Naive thymus-derived CD8-positive, alpha-beta T cell (primary cell): ENCODE measurements at places on chromosomes 4 and X.

GRCh38 chr4:89751416-89751815 is 85.5 kb downstream of the SNCA start:
- no peak for DNase-seq

GRCh38 chrX:30612250-30612655 is 34.7 kb upstream of the TASL start:
- no peak for DNase-seq

DNA sequence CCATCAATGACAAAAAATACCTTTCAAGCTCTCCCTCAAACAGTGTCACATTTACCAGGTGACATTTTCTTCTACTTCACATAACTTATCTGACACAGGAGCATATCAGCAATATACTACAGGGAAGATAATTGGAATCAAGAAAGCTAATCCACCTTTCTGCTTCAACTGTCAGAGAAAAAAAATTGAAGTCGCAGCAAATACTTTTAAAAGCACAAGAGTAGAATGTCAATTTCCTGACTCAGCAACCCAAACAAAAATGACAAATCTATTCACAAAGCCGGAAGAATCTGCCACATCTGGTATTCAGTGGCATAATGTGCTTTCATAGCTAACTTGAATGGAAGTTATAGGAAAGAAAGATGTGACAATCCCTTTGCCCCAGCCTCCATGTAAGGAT is 36.7 kb downstream of the AGA start:
- DNase-seq, result no peak

DNA sequence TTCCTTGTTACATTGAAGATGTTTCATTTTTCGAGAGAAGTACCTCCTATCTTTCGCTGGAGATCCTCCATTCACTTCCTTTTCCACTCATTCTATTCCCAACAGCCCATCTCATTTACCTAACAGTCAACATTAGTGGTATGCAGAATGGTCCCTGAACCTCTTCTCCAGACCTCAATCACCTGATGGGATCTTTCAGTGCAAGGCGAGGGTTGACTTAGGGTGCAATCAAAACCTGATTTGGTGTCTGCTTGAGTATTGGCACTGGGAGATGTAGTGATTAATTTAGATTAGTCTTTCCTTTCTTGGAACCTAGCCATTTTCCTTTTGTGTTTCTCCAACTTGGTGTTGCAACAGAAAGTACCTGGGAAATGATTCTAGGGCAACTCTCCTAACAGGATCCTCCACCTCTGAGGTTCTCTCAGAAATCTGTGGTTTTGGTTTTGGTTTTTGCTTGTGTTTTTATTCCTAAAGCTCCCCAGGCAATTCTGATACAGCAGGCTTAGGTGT is 18.4 kb downstream of the DDX3X start:
- DNase-seq, result no peak

- DNase-seq, result no peak
These were observed 12.0 kb upstream of the SLC2A9 start for GRCh38 chr4:10033191-10033881.

DNA sequence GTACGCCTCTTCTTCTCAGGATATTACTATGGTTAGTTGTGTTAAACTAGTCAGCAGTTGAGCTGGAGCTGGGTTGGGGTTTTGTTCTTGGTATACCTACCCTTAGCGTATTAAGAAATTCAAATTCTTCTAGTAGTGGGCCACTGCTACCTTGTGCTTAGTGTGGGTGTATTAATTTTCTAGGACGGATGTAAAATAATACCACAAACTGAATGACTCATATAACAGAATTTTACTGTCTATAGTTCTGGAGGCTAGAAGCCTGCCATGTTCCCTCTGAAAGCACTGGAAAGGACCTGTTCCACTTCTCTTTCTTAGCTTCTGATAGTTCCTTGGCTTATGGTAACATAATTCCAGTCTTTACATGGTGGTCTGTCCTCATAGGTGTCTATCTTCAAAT is 1274.7 kb downstream of the ADGRL3 start:
- no peak for DNase-seq

DNA sequence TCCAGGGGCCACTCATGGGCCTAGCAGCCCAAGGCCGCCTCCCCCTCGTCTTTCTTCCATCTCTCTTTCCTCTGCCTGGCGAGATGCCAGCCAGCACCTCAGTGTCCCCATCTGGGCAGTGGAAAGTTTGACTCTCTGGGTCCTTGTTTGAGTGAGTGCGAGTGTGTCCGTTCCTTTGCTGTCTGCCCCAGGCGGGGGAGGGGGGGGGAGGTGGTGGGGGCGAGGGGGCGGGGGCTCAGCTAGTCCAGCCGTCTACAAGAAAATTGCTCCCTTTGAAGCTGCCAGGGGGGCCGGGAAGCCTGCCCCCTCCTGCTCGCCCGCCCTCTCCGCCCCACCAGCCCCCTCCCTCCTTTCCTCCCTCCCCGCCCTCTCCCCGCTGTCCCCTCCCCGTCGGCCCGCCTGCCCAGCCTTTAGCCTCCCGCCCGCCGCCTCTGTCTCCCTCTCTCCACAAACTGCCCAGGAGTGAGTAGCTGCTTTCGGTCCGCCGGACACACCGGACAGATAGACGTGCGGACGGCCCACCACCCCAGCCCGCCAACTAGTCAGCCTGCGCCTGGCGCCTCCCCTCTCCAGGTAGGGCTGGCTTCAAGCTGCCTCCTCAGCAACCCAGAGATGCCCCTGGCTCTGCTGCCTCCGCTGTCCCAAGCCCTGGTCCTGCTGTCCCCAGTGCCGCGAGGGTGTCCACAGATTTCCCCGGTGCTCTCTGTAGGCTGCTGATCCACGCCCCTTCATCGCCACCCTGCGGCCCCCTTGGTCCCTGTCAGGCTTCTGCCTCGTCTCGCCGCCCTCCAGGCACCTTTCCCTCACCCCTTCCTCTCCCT is at the start of gene BGN:
Gene BGN (plus strand): TSS at position 440 of the 821 bp plus-strand sequence. CDS start 9,652 bp downstream, outside the sequence.
- DNase-seq, result no peak

DNA sequence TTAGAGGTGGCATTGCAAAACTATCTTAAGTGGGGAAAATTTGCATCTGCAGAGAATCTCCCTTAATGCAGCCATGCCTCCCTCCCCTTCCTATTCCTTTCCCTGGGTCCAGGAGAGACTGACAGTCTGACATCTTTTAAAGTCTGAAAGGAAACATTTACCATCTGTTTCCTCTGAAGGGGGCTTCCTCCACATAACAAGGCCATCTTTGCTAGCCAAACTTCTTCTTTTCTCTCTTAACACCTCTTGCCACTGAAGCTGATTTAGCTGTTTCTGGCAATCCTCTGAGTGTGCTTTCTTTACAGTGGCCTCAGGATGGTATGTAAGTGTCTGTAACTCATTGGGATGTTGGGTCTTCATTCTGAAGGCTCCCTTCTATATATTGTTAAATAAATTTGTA is 34.6 kb upstream of the AADAT start:
- no peak for DNase-seq

DNA sequence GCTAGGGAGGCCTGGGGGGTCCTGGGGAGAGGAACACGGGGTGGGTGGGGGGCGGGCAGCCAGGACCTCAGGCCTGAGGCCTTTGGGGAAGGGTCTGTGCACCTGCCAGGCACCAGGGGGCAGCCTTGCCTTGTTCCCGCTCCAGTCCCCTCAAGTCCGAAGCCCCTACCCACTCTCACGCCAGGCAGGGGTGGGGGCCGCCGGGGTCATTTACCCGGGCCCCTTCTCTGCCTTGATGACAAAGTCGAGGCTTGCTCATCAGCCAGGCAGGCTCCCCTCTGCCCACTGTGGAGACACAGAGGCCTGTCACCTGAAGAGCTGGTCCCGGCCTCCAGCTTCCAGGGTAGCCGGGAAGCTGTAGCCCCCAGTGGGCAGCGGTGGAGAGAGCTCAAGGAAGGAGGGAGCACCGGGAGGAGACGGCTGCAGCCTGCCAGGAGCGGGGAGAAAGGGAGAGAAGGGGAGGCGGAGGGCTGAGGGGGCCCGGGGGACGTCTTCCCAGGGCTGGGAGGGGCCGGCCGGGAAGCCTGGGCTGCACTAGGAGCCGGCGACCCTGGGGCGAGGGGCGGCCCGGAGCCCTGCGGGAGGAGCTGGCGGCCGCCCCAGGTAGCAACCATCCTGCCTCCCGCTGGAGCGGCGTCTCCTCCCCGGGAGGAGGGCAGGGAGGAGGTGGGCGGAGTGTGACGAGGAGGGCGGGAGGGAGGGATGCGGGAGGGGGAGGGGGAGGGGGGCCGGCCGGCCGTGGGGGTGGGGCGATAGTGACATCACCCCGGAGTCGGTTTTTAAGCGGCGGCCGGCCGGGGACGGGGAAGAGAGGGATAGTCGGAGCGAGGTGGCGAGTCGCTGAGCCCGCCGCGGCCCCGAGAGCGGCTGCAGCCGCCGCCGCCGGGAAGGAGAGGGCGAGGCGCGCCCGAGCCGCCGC is at the start of gene SLC6A8:
Gene SLC6A8 (plus strand): TSS at position 806 of the 919 bp plus-strand sequence. CDS start 649 bp downstream, outside the sequence.
- DNase-seq, result no peak

- DNase-seq, result no peak
These were observed 12.2 kb downstream of the SAT1 start for GRCh38 chrX:23795221-23795620.

DNA sequence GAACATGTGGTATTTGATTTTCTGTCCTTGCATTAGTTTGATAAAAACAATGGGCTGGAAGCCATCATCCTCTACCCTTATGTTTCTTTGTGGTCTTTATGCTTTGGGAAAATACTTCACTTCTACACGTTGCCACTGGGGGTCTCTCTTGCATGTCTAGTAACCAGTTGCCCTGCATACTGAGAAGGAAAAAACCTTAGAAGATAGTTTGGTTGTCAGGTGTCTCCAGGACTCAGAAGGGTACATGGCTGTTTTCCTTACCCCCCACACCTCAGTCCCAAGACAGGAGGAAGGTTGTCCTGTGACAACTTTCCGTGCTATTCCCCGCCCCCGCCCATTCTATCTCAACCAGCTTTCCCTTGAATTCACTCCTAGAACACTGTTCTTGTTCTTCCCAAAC is 62.1 kb upstream of the LANCL3 start:
- no peak for DNase-seq

- DNase-seq, result peak; percentile 6
These were observed 529 bp downstream of the DHRSX start for GRCh38 chrX:2500091-2500802.

GRCh38 chr4:34932591-34932990 is 1311.7 kb downstream of the ARAP2 start:
- DNase-seq, result no peak

- no peak for DNase-seq
These were observed 23.2 kb upstream of the AASDH start for GRCh38 chr4:56410247-56411062.

DNA sequence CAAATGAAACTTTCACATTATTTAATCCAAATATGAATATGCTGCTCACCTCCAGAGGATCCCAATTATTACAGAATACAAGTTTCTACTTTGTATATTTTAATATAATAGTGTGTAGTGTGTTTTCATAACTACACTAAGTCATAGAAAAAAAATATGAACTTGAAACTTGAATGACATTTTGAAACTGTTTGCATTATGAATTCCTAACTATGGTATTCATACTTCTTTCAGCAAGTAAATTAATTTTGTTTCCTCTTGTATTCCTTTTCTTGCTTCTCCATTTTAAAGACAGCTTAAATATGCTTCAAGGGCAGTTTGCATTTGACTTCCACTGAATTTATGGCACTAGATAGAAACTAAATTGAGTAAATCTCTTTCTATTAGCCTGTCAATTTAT is 177.1 kb downstream of the BMPR1B start:
- DNase-seq, result no peak

DNA sequence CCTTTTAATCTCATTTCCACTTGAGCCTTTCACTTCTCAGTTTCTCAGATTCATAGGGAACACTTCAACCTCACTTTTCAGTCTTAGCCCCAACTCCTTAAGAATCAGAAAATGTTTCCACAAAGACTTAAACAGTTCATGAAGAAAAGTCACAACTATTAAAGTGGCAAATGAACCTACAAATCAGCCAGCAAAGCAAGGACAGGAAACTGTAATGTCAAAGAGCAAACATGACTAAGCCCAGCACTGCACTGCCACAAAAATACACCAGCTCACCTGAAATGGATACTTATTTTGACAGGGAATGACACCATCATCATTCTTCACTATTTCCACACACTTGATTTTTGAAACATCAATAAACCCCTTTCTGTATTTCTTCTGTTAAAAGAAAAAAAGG is 41.8 kb upstream of the TXK start:
- DNase-seq, result no peak

GRCh38 chrX:1212532-1212931 is at the start of gene CRLF2:
Gene CRLF2 (minus strand): TSS chrX:1212649. CDS start chrX:1212634, 15 bp downstream.
- no peak for DNase-seq

DNA sequence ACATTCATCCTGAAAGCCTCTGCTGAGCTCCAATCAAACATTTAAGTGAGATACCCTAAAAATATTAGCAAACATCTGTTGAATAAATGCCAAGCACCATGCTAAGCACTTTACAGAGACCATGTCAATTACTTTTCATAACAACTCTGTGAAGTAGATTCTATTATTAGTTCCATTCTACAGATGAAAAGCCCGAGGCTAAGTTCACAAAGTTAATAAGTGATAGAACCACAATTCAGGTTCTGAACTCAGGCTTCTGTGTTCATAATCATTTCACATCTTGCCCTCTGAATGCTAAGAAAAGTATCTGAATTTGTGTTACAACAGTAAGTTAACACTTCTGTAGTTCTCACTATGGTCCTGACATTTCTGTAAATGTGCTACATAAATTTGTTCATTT is 27.4 kb downstream of the SEL1L3 start:
- DNase-seq, result no peak

DNA sequence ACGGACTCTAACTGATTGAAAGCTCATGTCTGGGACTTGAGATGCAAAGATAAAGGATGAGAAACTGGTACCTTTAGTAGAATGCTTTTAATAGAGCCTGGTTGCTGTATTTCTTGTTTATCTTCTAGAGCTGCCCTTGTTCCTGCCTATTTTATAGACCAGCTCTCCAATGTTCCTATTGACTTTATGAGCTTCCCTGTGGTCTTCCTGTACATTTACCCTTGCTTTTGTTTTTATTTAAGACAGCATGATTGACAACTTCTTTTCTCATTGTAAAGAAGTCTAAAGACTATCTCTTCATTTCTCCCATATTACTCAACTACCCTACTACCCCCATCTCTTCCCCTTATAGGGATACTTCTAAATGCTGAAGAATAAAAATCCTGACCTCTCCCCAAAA is 174.7 kb downstream of the UGT8 start:
- DNase-seq, result no peak

GRCh38 chr4:175646802-175647201 is 165.3 kb downstream of the GPM6A start:
- no peak for DNase-seq

DNA sequence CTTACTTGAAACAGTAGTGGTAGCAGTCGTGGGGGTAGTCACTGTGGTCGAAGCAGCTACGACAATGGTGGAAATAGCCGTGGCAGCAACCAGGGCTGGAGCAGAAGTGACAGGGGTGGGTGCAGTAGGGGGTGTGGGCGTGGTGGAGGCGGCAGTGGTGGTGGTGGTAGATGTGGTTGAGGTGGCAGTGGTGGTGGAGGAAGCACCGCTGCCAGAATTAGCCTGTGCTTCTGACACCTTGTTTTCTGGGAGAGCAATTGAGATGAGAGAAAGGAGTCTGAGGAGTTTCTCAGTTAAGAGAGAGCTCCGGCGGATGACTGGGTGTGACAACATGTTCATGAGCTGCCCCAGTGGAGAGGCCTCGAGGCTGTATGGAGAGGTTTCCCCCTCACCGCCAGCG is 113.5 kb upstream of the HSD17B10 start:
- no peak for DNase-seq

GRCh38 chr4:176002007-176002613 is 63.5 kb upstream of the WDR17 start:
- DNase-seq, result no peak

GRCh38 chr4:153393397-153393796 is 48.9 kb downstream of the MND1 start:
- no peak for DNase-seq

- no peak for DNase-seq
These were observed 30.9 kb downstream of the CD38 start for GRCh38 chr4:15809058-15809457.
